HT-29 (cell line): ENCODE measurements at places on chromosomes 6 and 20.

DNA sequence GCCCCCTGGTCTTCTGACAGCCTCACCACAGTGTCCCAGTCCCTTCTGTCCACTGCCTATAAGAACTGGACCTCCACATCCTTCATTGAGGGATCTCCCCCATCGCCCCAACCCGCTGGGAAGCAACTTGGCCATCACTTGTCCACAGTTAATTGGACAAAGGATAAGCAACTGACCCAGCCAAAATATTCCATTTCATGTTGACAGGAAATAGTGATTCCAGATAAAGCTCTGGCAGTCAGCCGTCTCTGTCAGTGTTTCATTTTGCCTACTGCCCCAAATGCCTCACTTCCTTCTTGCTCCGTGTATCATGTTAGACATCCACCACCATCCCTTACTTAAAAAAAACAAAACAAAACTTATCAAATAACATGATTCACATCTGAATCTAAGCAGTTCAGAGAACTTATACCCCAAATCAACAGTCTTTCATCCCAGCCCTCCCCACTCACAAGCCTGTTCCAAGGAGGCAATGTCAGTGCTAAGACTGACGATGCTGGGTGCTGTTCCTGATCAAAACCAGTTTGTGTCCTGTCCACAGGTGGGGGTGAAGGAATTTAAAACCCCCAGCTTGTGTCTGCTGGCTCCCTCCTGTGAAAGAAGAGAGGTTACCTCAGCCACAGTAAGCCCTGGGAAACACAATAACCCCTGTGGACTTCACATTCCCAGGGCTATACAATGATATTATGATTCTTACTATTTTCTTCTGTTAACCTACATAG, 162.5 kb downstream of the WDR27 start:
- no peak for DNase-seq

- no peak for DNase-seq
Measured at GRCh38 chr6:28485482-28485881, 30.1 kb downstream of the GPX6 start.

- DNase-seq: no peak
Measured at GRCh38 chr6:125009578-125009977, 47.3 kb downstream of the RNF217 start.

DNA sequence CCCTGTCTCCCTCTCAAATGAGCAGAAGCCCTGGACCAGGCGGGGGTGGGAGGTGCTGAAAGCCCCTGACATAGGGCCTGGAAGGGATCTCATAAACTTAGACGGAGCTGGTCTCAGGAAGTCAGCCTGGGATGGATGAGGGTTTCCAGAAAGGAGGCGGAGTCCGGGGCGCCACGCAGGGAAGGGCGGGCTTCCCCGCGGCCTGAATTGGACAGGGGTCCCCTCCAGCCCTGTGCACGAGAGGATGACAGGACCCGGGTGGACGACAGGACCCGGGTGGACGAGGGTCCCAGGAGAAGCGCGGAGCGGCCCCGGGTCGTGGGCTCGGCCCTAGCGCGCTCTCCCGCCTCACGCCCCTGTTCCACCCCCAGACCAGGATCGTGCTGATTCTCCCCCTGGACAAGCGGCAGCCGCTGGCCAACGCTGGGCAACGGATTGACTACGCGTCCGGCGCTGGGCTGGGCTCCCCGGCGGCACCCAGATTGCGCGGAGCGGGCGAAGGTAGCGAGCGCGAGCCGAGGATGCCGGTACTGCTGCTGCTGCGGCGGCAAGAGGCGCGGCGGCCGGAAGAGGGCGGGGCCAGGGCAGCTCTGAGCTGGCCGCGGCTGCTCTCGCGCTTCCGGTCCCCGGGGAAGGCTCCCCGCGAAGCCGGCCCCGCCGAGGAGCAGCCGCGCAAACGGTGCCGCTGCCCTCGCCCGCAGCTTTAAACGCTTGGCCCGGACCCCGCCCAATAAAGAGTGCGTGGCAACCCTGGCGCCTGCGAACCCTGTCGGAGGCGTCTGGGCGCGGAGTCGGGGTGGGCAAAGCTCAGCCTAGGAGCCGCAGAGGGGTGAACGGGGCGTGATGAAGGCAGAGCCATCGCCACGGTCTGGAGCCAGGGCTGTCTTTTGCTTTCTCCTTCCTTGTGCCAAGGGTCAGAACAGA, 1.3 kb downstream of the C20orf144 start:
- DNase-seq: peak; percentile 84

- DNase-seq: no peak
Measured at GRCh38 chr6:1640476-1640875, 30.8 kb downstream of the FOXC1 start.

DNA sequence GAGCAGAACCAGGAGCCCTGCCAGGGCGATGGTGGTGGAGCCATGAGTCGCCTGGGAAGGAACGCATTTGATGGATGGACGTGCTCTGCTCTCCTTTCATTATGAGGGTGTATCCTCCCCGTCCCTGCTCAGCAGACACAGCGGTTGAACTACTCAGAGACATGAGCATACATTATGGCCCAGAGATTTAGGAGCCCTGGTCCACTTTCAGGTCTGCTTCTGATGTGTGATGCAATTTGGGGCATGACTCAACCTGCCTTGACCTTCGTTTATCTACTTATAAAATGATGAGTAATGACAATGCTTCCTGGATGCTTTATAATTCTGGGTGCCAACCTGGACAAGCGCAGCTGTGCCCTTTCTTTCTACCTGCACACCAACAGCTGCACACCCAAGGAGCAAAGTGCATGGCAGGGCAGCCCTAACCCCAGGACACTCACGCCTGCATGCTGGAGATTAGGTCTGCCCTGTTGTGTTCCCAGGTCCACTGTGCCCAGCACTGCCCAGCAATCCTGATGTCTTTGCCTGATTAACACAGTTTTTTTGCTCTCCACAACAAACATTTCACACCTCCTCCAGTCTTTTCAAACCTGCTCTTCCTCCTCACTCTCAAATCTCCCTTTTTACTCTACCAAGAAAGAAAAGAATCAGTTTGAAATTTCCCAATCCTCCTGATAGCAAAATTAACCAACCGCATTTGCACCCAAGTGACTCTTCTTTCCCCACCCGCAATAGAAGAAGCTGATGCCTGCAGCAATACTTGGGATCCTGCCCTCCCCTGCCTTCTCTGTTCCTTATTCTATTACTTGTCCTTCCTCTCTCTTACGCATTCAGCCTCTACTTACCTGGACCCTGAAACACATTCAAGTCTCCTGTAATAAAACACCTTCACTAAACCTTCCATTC, 81.2 kb downstream of the EZR start:
- peak; percentile 63 for DNase-seq

- DNase-seq: no peak
Measured at GRCh38 chr6:34334796-34335416, 57.6 kb downstream of the NUDT3 start.

GRCh38 chr20:5949943-5950270, 426 bp downstream of the TRMT6 start:
- no peak for DNase-seq

- no peak for DNase-seq
Measured at GRCh38 chr6:12069891-12070529, 57.9 kb downstream of the HIVEP1 start.

GRCh38 chr6:14726816-14727493, 518.9 kb upstream of the JARID2 start:
- DNase-seq: no peak

- DNase-seq: no peak
Measured at GRCh38 chr6:138695193-138695592, 78.4 kb upstream of the CCDC28A start.

DNA sequence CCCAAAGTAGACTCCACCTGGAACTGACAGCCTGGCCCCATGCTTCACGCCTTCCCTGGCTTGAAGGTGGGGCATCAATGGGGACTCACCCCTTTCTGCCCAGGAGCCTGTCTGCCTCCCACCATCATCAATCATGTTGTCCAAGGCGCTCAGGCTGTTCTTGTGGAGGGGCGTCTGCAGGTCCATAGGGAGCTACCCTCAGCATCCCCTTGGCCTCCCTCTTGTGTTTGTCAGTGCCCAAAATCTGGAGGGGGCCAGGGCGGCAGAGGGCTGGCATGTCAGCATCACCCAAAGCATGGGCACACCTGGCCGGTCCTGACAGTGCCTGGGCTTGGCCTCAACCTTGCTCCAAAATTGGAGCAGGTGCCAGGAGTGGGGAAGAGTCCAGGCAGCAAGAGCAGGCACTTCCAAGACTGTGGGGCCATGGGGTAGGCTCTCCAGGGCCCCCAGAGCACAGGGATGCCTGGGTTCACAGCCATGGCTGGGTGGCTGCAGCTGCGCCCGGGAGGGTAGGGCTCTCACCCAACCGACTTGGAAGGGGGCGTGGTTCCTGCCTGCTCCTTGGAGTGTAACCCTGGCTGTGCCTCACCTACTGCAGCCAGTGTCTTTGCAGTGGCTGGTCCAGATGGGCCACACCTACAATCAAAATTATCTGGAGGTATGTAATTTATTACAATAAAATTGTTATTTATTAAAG, 903.4 kb downstream of the EYS start:
- DNase-seq: no peak

DNA sequence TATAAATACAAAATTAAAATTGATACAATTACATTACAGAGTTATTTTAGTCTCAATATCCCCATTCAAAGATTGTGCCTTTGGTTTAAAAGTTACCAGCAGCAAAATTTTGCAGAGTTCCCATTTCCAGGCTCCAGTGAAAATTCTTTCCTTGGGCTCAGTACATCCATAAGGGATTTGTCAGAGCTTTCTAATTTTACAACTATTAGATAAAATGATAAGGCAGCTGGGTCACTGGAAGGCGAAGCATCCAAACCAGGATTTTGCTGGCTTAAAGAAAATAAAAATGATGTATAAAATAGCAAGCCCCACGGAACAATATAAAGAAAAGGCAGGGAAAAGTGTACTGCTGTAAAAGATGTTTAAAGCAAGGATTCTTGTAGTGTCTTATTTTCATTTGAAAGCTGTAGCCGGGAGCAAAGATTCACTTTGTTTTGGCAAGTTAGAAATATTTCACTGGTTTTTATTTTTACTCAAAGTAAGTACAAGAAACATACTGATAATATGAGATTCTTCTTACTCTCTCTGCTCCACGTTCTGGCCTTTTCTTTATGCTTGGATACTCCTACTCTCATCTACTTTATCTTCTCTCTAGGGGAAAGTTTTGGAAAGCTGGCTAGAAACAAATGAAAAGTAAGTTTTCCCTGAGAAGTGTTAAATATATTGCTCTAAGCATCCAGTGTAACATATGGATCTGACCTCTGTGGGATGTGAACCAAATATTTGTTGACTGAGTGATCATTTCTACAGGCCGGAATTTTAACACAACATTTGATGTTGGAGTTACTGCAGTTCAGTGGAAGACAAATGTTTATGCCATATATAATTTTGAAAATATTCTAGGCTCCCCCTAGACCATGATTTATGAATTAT, 488.4 kb downstream of the PHF3 start:
- no peak for DNase-seq
